ENCODE measurements at places on chromosomes 5 and 9. TPM values are rescaled to one million over a fixed set of nuclear protein-coding genes. Genes with fewer than 3 reads are reported as not detected.

DNA sequence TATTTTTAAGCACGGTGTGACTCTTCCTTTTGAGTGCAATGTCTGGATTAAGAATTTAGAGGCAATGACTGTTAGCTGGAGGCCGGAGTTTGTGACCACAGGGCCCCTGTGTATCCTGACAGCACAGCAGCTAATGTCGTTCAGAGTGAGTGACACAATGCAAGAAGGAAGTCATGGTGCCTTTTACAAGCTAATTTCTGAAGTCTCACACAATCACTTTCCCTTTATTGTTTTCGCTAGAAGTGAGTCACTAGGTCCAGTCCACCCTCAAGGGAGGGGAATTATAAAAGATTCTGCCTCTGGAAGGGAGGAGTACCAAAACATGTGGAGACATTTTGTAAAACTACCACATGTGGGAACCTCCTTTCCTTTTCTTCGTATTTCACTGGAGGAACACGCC, 185.5 kb upstream of the FGF10 start:
- no peak for DNase-seq

DNA sequence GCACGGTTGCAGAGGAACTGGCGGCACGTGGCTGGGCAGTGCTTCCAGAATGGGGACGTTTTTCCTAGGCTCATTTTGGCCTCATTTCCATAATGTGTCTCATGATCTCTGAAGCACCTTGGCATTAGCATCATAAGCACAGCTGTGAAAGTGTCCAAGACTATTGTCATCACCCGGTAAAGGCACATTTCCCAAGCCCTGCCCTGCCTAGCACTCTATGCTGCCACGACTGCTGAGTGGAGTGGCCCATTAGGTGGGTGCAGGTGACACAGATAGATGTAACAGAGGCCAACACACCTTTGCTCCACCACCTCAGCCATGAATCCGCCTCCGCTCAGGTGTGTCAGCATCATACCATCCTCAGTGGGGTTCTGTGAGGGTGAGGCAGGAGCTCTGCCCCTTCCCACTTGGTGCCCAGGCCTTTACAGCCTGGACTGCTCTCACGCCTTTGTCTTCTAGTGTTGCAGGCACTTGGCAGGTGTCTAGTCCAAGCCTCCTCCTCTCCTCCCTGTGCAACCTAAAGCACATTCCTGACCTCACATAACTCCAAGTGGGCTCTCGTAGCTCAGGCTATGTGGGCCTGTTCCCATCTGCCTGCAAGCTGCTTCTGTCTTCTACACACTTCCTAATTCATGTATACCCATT, 213.0 kb downstream of the FSTL4 start:
- DNase-seq: no peak

DNA sequence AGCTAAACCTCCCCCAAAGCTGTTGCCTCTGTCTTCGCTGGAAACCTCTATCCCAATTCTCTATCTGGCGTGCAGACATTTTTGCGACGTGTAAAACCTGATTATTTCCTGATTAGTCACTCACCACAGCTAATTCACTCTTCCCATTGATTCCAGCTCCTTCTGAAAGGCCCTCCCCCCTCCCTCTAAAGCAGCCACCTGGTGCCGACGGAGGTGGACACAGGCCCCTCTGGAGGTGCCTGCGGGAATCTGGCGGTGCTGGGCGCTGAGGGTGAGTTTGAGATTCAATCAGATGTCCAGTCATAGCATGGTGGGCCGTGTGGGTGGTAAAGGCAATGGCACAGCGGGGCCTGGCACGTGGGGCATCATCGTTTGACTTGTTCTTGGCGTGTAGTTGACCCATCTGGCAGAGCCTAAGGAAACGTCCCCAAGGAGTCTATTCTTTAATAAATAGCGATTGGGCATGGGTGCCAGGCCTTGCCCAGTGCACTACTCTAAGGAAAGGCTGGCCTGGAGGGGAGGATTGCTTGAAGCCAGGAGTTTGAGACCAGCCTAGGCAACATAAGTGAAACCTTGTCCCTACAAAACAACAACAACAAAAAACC, 271.1 kb upstream of the MVB12B start:
- DNase-seq: no peak

DNA sequence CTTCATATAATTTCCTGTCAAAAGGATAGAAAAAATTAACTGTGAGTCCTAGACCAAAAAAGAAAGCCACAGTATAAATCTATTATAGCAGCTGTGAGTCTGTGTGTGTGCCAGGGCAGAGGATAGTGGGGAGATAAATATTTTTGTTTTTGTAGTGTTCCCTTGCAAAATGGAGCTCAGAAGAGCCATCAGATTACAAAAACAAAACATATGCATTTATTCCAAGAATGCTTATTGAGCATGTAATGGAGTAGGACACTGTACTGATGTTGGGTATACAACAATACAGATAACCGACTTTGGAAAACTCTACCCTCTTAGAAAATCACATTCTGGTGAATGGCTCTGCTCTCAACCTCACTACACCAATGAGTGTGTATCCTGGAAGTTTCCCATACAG, 111.0 kb downstream of the DMAC1 start:
- DNase-seq: no peak

DNA sequence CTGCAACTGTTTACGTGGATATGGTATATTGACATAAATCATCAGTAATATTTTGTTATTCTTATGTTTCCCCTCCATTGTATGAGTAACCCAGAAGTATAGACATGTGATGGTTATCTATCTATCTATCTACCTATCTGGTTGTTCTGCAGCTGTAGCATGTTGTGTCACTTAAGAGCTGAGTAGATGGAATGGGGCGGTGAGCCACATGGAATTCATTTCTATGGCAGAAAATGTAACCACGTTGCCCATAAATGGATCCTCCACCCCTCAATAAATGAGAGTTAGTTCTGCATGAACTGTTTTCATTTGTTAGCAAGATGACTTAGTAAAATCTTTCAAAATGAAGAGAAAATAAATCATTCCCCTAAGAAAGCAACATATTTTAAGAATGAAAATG, 553.2 kb downstream of the MAT2B start:
- no peak for DNase-seq

- no peak for DNase-seq
Observed at GRCh38 chr9:128823362-128823902, 5.1 kb downstream of the ENDOG start.

DNA sequence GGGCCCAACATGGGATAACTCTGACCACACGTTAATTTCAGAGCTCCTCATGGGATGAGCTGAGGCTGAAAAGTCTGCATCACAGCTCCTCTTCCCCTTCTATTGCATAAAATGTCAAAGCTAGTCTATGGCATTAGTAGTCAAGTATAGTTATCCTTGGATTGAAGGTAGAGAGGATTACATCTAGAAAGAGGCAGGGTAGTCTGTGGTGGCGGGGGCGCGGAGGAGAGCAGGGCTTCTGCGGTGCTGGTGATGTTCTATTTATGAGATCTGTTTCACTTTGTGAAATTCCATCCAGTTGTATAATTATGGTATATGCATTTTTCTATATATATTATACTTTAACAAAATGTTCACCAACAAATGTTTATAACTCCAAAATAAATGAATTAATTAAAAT, 329.5 kb upstream of the GRAMD2B start:
- DNase-seq: no peak

GRCh38 chr9:83384214-83384613, 154.0 kb downstream of the FRMD3 start:
- no peak for DNase-seq

- peak; percentile 82 for DNase-seq
Observed at GRCh38 chr9:117644133-117644931, 59.9 kb upstream of the TLR4 start.

- no peak for DNase-seq
Observed at GRCh38 chr5:37991301-37992299, 151.8 kb upstream of the GDNF start.

DNA sequence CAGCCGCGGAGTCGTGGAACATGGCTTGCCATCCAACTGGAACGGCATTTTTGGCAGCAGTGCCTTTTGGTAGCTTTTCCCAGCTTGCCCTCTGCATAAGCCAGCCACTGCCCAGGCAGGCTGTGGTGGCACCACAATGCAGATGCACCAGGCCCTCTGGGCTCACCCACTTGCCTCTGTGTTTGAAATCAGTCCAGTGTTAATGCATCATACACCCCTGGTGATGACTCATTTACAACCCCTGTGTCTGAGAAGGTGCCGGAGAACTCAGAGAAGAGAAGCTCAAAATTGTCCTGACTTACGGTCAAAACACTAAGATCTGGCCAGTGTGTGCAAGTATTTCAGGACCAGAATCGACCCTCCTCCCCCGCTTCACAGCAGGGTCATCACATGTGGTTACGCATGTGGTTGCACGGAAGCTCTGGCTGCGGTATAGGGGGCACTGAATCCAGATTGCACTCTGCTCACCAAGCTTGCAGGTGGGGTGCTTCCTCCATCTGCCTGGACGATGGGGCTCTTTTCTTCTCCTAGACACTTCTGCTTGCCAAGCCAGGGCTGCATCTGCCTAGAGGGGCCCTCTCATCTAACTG, 66.5 kb upstream of the SMIM15 start:
- DNase-seq: no peak

- DNase-seq: no peak
Observed at GRCh38 chr9:1267581-1267980, 217.4 kb downstream of the DMRT2 start.

- no peak for DNase-seq
Observed at GRCh38 chr5:141430332-141431113, at the start of gene PCDHGA12. TSS of gene PCDHGA12 (plus strand) at chr5:141430507. CDS start at chr5:141430760, 253 bp downstream.

- DNase-seq: no peak
Observed at GRCh38 chr5:108607421-108607820, 140.3 kb upstream of the FER start.

DNA sequence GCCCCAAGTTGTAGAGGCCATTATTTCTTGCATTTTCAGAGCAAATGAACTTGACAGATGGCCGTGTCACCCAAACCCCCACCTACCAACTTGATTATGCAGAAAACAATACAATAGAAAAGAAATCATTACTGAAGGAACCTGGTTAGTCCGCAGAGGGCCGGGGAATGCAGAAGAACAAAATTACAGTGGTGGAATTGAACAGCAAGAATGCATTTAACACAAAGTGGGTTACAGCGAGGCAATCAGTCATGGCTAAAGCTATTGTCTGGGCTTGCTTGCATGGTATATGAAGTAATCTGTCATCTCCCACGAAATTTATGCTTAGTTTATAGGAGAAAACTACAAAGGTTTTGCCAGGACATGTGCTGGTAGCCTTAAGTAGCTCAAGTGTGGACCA, 238.3 kb upstream of the IRX1 start:
- DNase-seq: no peak

- DNase-seq: no peak
Observed at GRCh38 chr5:14199902-14200301, 56.8 kb downstream of the TRIO start.

- DNase-seq: no peak
Observed at GRCh38 chr5:44495280-44495679, 106.1 kb upstream of the FGF10 start.

GRCh38 chr5:89016741-89017303, 133.8 kb upstream of the MEF2C start:
- no peak for DNase-seq

DNA sequence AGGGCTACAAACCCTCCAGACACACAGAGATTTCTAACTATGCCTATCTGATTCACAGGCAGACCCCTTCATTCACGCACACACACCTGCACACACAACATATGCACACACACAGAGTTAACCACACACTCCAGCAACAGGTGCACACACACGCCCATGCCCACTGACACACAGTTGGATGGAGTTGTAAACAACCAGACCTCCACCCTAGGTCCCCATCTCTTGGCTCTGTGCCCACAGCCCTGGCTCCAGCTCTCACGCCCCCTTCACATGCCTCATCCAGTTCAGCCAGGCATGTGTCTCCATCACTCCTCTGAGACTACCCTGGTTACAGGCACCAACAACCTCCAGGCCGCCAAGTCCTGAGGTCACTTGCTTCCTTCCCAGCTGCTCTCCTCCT, 61.1 kb downstream of the PSD2 start:
- peak; percentile 29 for DNase-seq

- DNase-seq: no peak
Observed at GRCh38 chr9:128987805-128988204, 40.3 kb downstream of the NUP188 start.

DNA sequence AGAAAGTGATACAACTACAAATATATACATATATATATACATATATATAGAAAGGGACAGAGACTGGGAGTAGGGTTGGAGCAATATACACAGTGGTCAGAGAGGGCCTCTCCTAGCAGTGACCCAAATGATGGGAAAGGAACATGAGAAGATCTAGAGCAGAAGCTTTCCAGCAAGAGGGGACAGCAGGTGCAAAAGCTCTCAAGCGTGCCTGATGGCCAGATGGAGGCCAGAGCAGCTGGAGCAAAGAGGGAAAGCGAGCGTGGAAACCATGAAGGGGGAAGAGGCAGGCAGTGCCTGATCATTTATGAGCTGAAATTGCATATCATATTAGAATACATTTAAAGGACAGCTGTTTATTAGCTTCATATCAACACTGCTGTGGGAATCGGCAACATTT, 7.6 kb upstream of the GRPEL2 start:
- no peak for DNase-seq

- DNase-seq: peak; percentile 81
Observed at GRCh38 chr5:93620487-93621326, 37.7 kb downstream of the NR2F1 start.

SPATA31D4 gene
- not detected for total RNA-seq

PKN3 gene
- total RNA-seq: 5.7 TPM

CSF1R gene
- total RNA-seq: 19.5 TPM

SLC4A9 gene
- total RNA-seq: not detected

C9orf43 gene
- total RNA-seq: 0.27 TPM

PCDHB14 gene
- total RNA-seq: 3.3 TPM

GFI1B gene
- not detected for total RNA-seq

IL9 gene
- total RNA-seq: not detected

PRUNE2 gene
- 1.3 TPM for total RNA-seq

KIF3A gene
- total RNA-seq: 9.1 TPM

PCDHGC3 gene
- 17.1 TPM for total RNA-seq

SLC2A8 gene
- 16.6 TPM for total RNA-seq

TGFBR1 gene
- total RNA-seq: 11.9 TPM

All from Right ventricle myocardium superior (tissue), 1 donor.